ENCODE measurements at places on chromosomes 12 and 14.

DNA sequence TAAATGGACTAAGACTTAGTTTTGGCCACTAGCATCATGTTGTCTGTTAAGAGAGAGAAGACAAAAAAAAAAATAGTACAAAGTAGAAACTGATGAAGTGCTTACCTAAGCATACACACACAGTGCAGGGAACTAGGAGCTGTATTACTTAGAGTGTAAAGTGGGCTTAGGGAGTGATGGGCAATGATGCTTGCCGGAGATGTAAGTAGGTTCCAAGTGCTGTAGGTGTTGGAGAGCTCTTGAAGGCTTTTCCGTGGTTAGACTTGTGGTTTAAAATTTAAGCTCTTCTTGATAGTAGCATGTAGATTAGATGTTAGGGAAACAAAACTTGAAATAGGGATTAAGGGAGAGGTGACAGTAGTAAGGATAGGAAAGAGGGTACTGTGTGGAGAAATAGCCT, 34.7 kb downstream of the MIA2 start:
- peak; percentile 20 for DNase-seq

- no peak for DNase-seq
Measured at GRCh38 chr12:55470088-55470829, at the start of gene OR6C70. Gene OR6C70 (minus strand): TSS chr12:55470138. CDS start chr12:55470138, 0 bp downstream.

DNA sequence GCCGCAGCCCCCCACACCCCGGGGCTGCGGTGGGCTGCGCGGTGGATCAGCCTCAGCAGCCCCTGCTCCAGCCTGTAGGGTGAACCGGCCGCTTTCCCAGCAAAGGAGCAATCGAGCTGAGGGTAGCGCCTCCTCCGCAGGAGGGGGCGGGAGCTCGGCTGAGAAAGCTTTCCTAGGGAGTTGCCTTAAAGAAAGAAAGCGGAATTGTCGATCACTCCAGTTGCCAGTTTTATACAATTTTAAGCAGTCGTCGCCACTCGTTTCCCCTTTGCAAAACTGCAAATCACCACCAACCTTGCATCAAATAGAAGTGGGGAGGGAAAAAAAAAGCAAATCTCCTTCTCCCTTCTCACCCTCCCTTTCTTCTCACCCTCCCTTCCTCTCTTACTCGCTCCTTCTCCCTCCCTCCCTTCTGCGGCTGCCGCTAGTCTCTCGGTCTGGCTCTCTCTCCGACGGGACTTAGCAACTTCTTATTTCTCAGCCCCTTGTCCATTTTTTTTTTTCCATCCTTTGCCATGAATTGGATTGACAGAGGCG, at the start of gene PDE3A:
Gene PDE3A (plus strand): TSS at position 424 of the 537 bp plus-strand sequence. CDS start 748 bp downstream, outside the sequence.
- DNase-seq, result peak; percentile 80

DNA sequence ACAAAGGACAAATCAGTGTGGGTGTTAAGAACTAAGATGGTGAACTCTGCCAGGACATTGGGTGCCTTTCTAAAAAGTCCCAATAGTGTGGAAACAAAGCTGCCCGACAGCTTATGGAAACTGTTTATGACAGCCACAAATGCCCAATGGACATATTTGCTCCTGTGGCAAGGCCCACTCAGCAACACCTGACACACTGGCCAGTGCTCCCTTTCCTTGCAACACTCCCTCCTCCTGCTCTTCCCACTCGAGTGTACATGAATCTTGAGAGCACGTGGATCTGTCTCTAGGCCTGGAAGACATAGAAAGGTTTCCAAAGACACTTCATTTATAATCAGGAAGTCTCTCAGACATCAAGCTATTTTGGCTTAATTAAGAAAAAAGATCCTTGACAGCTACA, 14.2 kb upstream of the LRIG3 start:
- no peak for DNase-seq
